ENCODE measurements at places on chromosomes 5 and 9.
A peak's percentile ranks its signal among the peaks of the same experiment; 100 is the strongest.

GRCh38 chr5:87339986-87340385, 72.3 kb downstream of the RASA1 start:
- DNase-seq: no peak

- peak; percentile 55 for DNase-seq
Observed at GRCh38 chr5:151079838-151080612, 809 bp downstream of the TNIP1 start.

- no peak for DNase-seq
Observed at GRCh38 chr5:39262981-39263380, 43.6 kb upstream of the FYB1 start.

- DNase-seq: no peak
Observed at GRCh38 chr9:29062446-29062845, 1489.2 kb upstream of the C9orf72 start.

- DNase-seq: no peak
Observed at GRCh38 chr5:178478370-178478769, 111.8 kb downstream of the COL23A1 start.

DNA sequence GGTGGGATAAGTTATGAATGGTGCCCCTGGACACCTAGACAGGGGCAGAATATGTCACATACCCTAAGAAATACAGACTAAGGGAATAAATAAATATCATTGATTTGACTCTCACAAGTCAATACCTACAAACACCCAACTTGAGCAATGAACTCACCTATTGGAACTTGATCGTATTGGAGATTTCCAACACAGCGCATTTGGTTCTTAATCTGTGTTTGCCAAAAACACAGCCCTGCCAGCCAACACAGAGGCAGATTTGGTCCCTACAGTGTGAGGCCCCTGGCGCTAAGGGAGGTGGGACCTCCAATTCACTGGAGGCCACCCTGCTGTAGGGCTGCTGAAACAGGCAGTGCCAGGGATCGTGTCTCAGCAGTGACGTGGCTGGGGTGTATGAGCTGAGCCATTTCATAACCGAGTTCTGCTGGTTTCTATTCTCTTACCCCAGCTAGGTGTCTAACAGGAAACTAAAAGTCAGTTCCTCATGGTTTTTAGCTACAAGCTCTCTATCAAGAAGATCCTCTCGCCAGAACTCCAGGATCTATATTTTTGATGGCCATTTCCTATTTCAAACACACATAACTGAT, 84.5 kb downstream of the SLC1A1 start:
- no peak for DNase-seq

GRCh38 chr5:149609640-149610219, 28.4 kb downstream of the ARHGEF37 start:
- DNase-seq: no peak

DNA sequence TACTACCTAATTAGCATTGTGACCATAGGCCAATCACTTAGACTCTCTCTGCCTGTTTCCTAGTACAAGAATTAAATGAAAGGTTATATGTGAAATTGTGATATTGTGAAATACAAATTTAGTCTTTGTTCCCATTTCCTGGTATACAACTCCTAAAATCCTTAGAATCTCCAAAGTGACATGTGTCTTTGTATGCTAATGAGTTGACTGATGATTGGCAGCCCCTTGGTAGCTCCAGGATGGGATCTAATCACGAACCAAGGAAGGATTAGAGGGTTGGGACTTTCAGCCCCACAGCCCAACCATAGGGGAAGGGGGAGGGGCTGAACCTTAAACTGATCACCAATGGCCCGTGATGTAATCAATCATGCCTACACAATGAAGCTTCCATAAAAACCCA, 31.6 kb downstream of the ATP6V0E1 start:
- DNase-seq: no peak

DNA sequence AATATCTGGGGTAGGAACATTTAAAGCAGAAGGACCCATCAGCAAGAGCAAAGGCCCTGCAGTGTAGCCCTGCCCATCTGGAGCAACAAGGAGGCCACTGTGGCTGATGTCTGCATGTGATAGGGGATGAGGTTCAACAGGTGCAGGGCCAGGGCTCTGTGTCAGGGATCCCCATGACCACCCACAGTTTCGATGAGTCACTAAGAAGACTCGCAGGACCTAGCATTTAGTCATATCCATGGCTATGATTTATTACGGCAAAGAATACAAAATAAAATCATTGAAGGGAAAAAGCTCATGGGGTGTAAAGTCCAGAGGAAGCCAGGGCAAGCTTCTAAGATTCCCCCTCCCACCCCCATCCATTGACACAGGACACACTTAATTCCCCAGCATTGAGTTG, 188.6 kb downstream of the ADGRV1 start:
- DNase-seq: no peak

GRCh38 chr9:93126151-93126781, 7.8 kb downstream of the NINJ1 start:
- no peak for DNase-seq

- DNase-seq: no peak
Observed at GRCh38 chr9:27384262-27385014, 87.5 kb upstream of the EQTN start.

- DNase-seq: no peak
Observed at GRCh38 chr5:135715267-135716055, 119.0 kb upstream of the SLC25A48 start.

- no peak for DNase-seq
Observed at GRCh38 chr5:76720988-76721569, 5.2 kb downstream of the F2R start.

DNA sequence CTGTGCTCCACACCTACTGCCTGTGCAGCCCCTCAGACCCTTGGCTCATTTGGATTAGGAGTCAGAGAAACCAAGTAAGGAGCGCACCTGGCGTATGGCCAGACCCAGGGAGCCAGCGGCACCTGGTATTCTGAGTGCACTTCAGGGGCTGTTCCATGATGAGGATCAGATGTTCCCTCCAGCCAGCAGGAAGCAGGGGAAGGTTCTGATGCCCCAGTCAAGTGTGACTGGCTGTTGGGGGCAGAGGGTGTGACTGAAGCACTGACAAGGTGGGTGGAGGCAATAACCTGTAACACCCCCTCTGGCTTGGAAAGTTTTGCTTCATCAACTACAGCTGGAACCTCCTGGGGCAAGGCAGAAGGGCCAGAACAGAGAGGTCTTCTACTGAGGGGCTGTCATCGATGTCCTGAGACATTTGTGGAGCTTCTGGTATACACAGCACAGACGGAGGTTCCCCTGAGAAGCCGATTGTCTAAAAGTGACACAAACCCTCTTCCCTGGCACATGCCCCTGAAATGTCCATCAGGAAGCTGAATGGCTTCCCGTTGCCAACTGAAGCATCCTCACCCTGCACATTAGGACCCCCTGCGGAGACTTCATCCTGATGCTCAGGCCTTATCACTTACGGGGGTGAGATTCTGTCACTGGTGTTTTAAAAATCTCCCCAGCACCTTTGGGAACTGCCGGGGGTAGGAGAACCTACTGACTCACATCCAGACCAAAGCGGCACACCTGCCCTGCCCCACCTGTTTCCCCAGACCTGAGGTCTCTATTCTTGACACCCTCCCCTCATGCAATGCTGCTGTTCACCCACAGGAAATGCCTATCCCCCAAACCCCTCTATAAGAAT, 21.1 kb downstream of the TRAF1 start:
- DNase-seq: no peak

DNA sequence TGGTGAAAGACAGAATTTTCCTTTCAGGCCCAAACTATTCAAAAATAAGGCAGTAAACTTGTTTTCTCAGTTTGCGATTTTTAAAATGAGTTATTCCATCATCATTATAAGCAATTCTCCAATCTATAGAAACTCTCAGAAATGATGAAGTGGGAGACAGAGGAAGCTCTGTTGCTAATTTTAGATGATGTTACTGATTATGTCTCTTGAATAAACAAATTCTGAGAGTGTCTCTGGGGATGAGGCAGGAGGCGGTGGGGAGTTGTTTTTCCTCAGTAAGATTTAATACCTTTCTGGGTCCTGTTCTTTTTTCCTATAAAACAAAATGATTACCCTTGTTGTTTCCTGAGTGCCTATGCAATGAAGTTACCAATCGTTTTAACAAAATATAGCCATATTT, 43.9 kb upstream of the TEX48 start:
- DNase-seq: no peak

DNA sequence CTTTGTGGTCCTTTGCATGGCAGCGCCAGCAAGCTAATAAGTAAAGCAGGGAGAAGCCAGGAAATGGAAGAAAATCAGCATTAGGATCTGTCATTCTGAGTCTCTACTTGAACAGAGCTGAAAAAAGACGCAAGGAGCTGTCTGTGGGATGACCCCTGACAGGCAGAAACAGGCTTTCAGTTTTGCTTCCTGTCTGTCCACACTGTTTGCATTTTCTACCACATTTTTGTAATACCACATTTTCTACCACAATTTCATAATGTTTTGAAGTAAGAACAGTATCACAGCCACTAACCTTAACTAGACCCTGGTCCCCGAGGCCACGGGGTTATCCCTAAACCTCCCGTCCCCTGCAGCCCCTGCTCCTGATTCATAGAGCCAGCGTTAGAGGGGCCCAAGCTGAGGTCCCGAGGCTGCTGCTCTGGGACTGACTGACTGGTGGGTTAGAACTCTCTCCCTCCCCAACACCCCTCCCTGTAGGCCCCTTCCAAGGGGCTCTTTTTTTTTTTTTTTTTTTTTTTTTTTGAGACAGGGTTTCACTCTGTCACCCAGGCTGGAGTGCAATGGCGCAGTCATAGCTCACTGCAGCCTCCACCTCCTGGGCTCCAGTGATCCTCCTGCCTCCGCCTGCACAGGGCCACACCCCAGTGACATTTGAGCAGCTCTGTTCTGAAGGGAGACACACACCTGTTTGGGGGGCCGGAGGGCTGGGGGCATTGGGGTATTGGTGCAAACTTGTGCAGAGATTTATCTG, 4.0 kb upstream of the CLIC3 start:
- peak; percentile 85 for DNase-seq

GRCh38 chr5:54520940-54521339, 3.4 kb downstream of the SNX18 start:
- DNase-seq: no peak

DNA sequence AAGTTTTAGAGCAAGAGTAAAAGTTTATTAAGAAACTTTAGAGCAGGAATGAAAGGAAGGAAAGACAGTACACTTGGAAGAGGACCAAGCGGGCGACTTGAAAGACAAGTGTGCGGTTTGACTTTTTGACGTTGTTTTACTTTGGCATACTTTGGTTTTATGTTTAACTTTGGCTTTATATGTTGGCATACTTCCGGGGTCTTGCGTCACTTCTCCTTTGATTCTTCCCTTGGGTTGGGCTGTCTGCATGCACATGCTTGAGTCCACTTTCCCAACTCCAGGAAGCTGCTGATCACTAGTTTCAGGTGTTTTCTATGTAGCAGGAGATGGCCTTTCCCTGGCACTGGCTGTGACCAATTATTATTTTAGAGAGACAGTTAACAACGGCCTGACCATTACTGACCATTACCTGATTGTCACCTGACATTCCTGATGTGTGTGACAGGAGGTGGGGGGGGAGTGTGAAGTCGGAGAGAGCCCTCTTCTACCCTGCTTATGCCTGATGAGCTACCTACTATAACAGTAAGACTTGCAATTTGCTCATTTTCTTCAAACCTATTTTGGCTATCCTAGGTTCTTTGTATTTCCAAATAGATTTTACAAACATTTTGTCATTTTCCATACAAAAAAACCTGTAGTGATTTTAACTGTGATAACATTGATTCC, 45.5 kb downstream of the TNFSF8 start:
- no peak for DNase-seq

- DNase-seq: no peak
Observed at GRCh38 chr9:80285326-80285725, 713.6 kb downstream of the TLE4 start.

DNA sequence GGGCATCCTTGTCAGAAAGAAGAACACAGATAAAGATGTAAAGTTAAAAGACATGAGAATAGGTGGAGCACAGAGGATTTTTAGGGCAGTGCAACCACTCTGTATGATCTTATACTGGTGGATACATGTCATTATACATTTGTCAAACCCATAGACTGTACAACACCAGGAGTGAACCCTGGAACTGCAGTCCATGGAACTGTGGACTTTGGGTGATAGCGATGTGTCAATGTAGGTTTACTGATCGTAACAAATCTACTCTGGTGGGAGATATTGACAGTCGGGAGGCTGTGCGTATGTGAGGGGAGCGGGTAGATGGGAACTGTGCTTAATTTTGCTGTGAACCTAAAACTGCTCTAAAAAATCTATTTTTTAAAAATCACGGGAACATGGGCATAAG, 60.6 kb downstream of the MROH2B start:
- no peak for DNase-seq

- DNase-seq: peak; percentile 91
Observed at GRCh38 chr9:37575921-37576721, at the start of gene FBXO10. Gene FBXO10 (minus strand): TSS chr9:37576380. CDS start chr9:37541768, 34,612 bp downstream.

DNA sequence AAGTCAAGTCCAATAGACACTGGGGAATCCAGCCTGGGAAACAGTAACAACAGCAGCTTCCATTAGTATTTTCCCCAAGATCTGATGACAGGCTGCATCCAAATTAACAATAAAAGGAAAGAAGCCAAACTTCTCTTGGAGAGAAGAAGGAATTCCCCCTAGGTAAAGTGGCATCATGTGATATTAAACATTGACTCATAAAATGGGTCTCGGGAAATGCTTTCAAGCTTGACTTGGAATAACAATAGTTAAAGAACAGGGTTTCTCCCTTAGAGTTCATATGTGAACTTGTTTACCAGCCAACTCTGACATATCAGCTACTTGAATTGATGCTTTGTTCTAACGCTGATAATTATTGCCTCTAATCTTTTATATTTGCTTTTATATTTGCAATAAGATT, 45.4 kb downstream of the ENTREP1 start:
- no peak for DNase-seq

DNA sequence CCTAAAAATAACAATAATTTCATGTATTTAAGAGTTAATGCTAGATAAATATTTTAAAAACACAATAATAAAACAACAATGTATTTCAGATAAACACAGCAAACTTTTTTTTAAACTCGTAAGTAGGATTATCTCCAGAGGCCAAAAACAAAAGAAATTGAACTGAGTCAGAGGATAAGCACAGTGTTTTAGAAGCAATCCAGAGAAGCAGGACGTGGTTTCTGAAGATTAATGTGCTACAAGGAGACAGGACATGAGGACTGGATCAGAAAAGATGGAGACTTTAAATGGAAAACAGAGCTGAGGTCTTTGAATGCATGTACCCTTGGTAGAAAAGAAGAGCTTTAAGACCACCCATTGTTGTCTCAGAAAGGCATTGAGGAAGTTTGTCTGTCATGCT, 491.2 kb upstream of the TLE4 start:
- DNase-seq: no peak
